Stimulated activated CD4-positive, alpha-beta T cell treated with anti-CD3 and anti-CD28 coated beads, TNF-alpha, amount 100 ng/mL, for 24 hours (primary cell): ENCODE measurements at places on chromosomes 6 and 20.

DNA sequence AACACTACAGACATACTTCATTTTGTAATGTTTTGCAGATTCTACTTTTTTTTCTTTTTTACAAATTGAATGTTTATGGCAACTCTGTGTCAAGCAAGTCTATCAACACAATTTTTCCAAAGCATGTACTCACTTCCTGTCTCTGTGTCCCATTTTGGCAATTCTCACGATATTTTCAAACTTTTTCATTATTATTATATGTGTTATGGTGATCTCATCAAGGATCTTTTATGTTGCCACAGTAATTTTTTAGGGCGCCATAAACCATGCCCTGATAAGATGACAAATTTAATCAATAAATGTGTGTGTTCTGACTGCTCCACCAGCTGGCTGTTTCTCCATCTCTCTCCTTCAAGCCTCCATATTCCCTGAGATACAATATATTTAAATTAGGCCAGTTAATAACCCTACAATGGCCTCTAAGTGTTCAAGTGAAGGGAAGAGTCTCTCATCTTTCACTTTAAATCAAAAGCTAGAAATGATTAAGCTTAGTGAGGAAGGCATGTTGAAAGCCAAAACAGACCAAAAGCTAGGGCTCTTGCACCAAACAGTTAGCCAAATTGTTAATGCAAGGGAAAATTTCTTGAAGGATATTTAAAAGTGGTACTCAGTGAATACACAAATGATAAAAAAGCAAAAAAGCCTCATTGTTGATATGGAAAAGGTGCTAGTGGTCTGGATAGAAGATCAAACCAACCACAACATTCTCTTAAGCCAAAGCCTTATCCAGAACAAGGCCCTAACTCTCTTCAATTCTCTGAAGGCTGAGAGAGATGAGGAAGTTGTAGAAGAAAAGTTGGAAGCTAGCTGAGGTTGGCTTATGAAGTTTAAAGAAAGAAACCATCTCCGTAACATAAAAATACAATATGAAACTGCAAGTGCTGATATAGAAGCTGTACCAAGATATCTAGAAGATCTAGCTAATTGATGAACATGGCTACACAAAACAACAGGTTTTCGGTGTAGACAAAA is 194.4 kb upstream of the TAB2 start:
- no peak for DNase-seq

DNA sequence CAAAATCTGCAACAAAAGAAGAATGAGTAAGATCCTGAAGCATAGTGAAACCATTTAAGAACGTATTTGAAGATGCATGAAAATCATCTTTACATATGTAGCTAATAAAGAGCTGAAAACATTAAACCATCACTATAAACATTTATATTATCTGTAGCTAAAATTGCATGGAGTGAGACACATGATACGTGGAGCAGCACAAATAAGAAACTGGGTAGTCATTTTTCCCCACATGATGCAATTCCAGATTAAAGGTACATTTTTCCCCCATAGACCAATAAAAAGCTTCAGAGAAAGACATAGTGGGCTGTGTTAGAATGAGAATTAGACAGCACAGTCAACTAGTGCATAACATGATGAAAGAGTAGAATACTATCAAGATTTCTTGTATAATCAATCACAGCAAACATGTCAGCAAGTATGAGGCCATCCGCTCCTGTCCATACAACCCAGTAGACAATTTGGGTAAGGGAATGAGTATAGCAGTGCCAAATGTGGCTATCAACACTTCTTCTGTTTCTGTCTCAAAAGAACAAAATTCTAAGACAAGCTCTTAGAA is 67.0 kb downstream of the RSPO3 start:
- DNase-seq = no peak

- no peak for DNase-seq
These were observed 102.6 kb downstream of the ATP9A start for GRCh38 chr20:51665543-51666118.

DNA sequence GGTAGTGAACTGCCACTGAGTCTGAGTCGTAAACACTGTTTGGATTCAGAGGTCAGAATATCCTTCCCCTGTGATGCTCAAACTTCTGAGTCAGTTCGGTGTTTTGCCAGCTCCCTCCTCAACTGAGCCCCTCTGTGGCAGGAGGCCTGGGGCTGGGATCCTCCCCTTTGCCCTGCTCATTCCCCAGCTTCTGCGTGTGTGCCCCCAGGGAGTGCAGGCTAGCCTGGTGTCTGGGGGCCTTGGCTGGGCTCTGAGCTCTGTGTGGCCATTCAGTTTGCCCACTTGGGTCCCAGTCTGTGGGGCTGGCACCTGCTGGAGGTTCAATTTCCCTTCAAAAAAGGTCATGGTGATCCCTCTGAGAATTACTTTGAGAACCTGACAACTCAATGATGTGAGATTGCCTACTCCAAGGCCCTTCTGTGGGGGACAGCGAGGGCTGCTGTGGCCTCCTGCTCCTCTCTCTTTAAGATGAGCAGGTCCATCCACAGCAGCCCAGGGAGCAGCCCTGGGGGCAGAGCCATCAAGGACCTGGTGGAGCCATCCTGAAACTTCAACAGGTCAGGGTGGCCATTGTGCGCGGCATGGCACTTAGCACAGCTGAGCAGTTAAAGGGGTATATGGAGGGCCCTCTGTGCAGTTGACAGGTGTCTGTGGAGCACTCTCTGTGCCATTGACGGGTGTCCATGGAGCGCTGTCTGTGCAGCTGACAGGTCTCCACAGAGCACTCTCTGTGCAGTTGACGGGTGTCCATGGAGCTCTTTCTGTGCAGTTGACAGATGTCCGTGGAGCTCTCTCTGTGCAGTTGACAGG is 147.2 kb downstream of the SYCP2 start:
- DNase-seq = no peak

GRCh38 chr6:116386581-116387299 is 16.0 kb downstream of the DSE start:
- no peak for DNase-seq

DNA sequence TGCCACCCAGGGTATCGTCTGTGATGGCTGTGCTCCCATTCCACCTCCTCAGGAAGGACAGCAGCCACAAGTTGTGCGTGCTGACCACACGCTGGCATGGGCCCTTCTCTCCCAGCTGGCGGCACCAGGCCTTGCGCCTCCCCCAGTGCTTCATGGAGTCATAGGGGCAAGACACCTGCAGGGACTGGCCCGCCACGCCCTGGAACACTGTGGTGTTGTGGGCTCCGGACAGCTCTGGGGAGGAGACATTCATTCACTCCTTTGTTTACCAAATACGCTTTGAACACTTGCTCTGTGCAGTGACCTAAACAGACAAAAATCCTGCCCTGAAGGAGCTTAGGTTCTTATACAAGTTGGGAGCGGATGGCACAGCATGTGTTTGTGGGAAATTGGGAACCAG is 1.5 kb downstream of the TREM2 start:
- no peak for DNase-seq

DNA sequence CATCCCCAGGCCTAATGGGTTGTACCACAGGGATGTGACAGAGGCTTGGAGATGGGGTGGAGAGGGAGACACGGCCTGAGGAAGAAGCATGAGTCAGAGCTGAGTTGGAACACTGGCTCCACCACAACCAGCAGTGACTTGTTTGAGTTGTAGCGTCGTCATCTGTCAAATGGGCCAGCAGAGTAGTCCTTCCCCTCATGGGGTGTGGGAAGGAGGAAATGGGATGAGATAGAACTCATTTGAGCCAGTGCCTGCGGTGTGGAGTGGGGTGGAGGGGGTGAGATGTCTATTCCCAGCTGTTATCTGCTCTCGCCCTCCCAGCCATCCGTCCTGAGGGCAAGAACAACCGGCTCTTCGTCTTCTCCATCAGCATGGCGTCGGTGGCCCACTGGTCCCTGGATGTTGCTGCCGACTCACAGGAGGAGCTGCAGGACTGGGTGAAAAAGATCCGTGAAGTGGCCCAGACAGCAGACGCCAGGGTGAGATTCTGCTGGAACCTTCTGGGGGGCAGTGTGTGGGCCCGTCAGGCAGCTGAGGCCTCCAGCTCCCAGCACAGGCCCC is 32.5 kb downstream of the PLCG1 start:
- DNase-seq = no peak

DNA sequence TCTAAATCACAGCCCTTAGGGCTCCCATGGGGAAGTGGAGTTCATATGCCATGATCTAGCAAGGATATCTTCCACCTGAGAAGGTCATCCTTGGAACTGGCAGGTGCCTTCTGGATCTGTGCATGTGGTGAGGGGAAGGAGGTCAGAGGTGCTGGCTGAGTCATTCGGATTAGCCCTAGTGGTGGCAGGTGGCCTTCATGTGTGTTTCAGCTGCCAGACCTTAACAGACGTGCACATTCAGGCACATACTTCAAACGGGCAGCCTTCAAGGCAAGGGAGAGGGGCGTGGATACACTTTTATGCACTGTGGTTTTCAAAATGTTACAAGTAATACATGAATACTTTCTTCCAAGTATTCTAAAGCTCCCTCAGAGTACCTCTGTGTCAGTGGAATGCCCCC is 51.2 kb downstream of the BMP6 start:
- no peak for DNase-seq

- no peak for DNase-seq
These were observed 203.2 kb upstream of the MAP3K7 start for GRCh38 chr6:90790058-90790457.

GRCh38 chr20:8094415-8094818 is 37.6 kb upstream of the PLCB1 start:
- DNase-seq = no peak

- no peak for DNase-seq
These were observed 225.2 kb downstream of the SMOC2 start for GRCh38 chr6:168666170-168666569.

DNA sequence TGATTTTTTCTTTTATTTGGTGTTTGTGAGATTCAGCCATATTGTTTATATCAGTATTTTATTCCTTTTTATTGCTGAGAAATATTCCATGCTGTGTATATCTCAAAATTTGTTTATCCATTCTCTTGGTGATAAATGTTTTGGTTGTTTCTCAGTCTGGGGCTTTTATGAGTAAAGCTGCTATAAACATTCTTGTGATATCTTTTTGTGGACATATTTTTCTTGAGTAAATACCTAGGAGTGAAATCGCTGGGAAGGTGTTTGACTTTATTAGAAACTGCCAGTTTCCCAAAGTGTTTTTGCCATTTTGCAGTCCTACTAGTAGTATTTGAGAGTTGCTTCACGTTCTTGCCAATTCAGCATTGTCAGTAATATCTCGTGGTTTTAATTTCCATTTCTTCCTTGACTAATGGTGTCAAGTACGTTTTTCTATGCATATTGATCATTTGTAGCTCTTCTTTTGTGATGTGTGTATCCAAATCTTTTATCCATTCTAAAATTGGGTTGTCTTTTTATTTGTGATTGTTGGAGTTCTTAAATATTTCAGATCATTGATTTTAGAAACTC is 31.1 kb upstream of the DYNLRB1 start:
- no peak for DNase-seq

DNA sequence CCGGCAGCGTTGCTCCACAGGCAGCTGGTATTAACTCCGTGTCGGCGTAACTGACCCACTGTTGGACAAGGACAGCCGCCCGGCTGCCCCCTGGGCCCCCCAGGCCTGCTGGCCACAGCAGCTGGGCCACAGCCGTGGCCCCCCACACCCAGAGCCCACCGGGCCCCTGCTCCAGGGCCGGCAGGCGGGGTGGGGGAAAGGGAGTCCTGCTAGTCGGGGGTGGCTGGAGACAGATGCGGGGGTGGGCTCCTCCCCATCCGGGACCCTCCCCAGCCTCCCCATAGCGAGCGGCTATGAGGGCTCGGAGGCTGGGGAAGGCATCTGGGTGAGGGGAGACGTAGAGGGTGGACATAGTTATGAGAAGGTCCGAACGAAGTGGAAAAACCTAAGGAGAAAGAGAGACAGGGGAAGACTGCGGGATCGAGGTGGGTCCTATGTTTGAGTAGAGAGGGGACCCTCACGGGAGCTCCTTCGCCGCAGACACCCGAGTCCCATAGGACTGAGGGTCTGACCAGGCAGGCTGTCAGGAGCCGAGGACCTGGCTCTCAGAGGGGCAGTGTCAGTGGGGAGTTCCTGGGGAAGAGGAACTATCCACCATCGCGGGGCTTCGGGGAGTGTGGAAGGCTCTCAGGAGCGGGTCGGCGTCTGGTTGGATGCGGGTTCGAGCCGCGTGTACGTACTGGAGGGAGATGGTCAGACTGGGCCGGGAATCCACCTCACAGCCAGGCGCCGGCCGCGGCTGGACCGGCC is 511 bp downstream of the VARS1 start:
- DNase-seq = no peak

GRCh38 chr6:12297363-12298016 is 7.3 kb downstream of the EDN1 start:
- DNase-seq = no peak

DNA sequence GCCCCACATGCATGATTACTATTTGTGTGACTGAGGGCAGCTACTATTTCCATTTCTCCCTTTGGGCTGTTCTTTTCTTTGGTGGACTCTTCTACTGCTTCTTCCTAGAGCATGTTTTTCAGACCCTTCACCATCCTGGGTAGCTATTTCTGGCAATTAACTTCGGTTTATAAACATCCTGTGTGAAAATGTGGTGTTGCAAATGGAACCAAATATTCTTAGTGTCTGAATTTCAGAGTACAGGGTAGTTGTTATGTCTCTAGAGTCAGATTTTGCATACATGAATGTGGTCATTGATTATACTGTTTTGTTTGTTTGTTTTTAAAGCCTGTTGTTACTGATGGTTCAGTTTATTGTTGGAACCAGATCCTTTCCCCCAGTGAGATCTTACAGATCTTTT is 49.7 kb downstream of the PROKR2 start:
- DNase-seq = no peak

GRCh38 chr6:156954191-156954590 is 177.0 kb downstream of the ARID1B start:
- DNase-seq = no peak

DNA sequence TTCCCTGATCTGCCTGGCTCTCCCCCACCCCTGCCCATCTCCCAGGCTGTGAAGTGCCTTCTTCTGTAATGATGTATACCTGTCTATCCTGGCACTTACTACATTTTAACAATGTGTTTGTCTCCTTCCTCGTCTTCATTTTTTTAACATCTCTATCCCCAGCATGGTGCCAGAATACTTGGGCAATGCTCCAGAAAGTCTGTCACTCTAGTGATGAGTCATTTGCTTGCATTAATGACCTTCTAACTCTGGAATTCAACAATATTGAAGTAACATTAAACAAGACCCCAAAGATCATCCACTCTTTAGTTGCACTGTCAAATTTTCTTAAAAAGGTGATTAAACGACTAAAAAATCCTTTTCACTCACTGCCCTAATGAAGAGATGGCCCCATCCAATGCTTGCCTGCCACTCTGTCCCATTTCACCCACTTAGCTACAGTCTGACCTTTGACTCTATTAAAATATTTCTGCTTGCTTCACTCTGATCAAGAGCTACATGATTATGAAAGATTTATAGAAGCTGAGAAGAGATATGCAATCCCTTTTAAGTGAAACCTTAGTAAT is 7.7 kb upstream of the KLHL31 start:
- DNase-seq = no peak

- no peak for DNase-seq
These were observed 1.6 kb downstream of the SRSF6 start for GRCh38 chr20:43459022-43459942.

- DNase-seq = no peak
These were observed 4.9 kb downstream of the ABCC10 start for GRCh38 chr6:43432009-43432945.
